Stimulated activated CD8-positive, alpha-beta memory T cell treated with anti-CD3 and anti-CD28 coated beads, Interleukin-7, amount 100 ng/mL, for 1 hour (primary cell): ENCODE measurements at places on chromosomes 4 and X.

- DNase-seq: peak; percentile 0
These were observed 41.6 kb upstream of the NKRF start for GRCh38 chrX:119647552-119648420.

DNA sequence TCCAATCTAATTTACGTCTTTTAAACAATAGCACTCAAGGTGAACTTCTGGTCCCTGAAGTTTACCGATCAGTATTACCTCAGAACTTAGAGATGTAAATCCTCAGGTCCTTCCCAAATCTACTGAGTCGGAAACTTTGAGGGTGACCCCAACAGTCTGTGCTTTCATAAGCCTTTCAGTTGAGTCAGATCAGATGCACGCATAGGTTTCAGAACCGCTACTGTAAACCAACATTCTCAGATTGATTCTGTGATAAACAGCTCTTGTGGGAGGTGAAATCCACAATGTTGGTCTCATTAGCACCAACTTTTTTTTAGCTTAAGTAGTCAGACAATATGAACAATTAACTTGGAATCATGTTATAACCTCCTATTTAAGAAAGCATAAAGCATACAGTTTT, 86.0 kb downstream of the WWC2 start:
- DNase-seq: no peak

- no peak for DNase-seq
These were observed 19.6 kb downstream of the SCD5 start for GRCh38 chr4:82779032-82779431.

GRCh38 chr4:151169223-151169622, 69.8 kb downstream of the RPS3A start:
- DNase-seq: no peak

DNA sequence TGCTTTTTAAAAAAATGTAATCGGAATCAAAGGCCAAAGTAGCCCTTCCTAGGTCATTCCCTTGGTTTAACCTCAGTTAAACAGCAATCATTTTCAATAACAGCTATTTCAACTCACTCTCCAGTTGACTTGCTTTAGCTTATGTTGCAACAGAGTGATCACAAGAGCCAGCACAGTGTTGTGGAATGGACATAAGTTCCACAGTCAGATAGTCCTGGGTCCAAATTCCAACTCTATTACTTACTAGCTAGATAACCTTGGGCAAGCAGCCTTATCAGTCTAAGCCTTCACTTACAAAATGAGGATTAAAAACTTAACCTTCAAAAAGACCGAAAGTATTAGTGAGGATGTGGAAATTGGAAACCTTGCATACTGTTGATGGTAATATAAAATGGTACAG, 9.2 kb upstream of the GPC3 start:
- no peak for DNase-seq

- DNase-seq: no peak
These were observed 355 bp downstream of the SCML1 start for GRCh38 chrX:17737710-17737985.

- no peak for DNase-seq
These were observed 98.5 kb downstream of the NSUN7 start for GRCh38 chr4:40848251-40848650.

DNA sequence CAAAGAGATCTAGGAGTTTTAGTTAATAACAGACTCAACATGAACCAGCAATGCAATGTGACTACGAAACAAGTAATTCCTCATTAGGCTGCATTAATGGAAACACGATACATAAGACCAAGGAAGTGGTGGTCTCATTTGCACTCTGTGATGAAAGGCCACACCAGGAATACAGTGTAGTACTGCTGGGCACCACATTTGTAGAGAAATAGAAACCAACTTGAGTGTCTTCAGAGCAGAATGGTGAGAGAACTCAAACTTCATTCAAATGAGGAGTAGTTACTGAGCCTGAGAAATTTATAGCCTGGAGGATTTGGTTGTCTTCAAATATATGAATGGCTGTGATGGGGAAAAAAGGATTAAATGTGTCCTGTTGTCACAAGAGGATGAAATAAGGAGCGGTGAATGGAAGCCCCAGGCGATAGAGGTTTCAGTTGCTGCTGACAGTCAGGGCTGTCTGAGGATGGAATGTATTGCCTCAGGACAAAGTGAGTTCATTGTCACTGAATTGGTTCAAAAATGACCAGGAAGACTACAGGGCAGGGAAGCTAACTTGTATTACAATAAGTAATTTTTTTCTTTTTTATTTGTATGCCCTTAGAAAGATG, 50.9 kb downstream of the NFKB1 start:
- DNase-seq: no peak

DNA sequence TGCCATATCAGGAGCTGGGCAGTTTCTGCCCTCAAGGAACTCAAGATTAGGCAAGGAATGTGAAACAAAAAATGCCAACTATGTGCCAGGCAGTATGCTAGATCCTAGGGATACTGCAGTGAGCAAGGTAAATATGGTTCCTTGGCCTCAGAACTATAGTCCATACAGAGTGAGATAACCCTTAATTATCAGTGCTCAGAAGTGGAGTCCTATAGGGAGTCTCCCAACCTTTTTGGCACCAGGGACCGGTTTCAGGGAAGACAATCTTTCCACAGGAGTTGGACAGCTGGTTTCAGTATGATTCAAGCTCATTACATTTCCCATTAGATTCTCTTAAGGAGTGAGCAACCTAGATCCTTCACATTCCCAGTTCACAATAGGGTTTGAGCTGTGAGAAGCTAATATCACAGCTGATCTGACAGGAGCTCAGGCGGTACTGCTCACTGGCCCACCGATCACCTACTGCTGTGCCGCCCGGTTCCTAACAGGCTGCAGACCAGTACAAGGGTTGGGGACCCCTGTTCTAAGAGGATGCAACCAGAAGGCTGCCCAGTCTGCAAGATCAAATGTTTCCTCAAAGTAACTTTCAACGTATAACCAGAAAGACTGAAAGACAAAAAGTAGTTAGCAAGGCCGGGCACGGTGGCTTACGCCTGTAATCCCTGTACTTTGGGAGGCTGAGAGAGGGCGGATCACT, 1.7 kb upstream of the SRP72 start:
- no peak for DNase-seq

DNA sequence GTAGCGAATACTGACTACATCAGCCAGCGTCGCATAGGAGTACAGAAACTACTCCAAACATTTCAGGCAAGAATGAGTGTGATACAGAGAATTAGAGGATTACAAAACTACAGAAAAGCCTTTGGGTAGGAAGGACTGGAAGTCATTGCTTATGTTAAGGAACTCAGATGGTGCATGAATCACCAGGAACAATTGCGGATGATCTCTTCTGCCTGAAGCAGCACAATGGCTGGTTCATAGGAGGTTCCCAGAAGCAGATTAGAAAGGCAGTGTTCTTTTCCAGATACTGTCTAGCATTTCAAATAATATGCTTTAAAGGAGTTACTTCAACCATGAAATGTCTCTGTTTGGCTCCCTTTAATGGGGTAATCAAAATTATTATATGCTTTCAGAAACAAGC, 42.5 kb upstream of the MAP9 start:
- no peak for DNase-seq

GRCh38 chr4:138310498-138310897, 68.3 kb upstream of the SLC7A11 start:
- DNase-seq: no peak
